ENCODE measurements at places on chromosomes 16 and 17.

- DNase-seq, result no peak
Observed at GRCh38 chr16:87213536-87213935, 103.7 kb downstream of the C16orf95 start.

DNA sequence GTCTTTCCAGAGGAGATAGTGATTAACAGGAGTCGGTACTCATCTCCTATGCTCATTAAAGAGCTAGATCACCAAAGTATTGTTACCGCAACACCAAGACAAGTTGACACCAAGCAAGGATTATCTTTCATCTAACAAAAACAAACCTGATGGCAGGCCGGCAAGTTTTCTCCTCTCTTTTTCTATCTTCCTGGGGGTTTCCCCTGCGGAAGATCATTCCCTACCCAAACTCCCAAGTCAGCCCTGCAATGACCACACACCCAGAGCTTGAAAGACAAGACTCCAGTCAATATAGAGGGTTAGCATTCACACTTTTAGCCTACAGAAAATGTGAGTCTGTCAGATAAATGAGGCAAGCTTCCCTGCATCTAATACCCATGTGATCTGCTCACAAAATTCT lies 312.1 kb downstream of the SOX9 start:
- DNase-seq, result no peak

- DNase-seq, result no peak
Observed at GRCh38 chr16:58732545-58733247, 1.4 kb downstream of the GOT2 start.

DNA sequence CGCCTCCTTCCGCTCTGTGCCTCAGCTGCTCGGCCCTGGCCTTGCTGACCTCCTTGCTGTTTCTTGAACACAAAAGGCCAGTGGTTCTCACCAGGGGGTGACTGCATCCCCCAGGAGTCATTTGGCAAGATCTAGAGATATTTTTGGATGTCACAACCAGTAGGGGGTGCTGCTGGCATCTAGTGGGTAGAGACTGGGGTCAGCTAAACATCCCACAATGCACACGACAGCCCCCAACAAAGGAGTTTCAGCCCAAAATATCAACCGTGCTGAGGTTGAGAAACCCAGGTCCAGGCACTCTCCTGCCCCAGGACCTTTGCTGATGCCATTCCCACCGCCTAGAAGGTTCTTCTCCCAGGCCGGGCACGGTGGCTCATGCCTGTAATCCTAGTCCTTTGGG lies 39.7 kb downstream of the ABCC6 start:
- DNase-seq, result no peak

DNA sequence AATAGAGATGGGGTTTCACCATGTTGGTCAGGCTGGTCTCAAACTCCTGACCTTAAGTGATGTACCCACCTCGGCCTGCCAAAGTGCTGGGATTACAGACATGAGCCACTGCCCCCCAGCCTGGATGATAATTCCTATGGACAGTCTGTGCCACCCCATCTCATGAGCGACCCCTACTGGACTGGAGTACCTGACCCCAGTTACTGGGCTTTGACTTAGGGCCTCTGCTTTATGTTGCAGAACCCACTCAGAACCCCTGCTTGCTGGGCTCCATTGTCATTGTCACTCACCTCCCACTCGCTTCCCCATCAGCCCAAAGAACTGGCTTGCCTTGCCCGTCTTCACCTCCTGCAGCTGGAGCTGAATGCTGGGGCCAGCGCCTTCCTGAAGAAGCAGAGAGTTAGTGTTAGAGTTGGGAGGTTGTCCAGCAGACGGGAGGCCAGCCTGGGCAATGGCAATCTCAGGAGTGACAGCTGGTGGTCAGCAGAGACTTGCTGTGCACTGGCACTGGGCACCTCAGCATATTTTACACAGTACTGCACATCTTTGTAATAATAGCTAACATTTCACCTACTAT lies 4.0 kb downstream of the TAC4 start:
- DNase-seq, result no peak

- no peak for DNase-seq
Observed at GRCh38 chr17:11300201-11300600, 59.2 kb downstream of the SHISA6 start.

DNA sequence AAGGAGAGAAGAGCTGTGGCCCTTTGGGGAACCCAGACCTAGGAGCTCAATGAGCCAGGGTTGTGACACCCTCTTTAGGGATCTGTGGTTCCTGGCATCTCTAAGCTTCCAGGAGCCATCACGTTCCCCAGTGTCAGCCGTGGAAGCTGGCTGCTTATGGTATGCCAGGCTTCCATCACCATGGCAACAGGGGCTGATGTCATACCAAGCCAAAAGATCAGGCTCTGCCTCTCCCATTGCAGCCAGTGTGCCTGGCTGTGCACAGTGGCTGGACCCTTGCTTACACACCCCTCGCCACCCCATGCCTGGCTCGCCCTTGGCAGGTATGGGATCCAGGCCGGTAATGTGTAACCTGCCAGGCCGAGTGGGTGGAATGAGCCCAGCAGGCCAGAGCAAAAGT lies 91.1 kb downstream of the SSH2 start:
- DNase-seq, result no peak

GRCh38 chr16:49738001-49738400 lies 117.9 kb downstream of the ZNF423 start:
- DNase-seq, result no peak

- no peak for DNase-seq
Observed at GRCh38 chr16:4890026-4890425, 42.7 kb downstream of the UBN1 start.

- peak; percentile 67 for DNase-seq
Observed at GRCh38 chr17:50626037-50626574, 8.6 kb upstream of the ABCC3 start.

- DNase-seq, result no peak
Observed at GRCh38 chr16:10314811-10315210, 71.0 kb upstream of the ATF7IP2 start.

DNA sequence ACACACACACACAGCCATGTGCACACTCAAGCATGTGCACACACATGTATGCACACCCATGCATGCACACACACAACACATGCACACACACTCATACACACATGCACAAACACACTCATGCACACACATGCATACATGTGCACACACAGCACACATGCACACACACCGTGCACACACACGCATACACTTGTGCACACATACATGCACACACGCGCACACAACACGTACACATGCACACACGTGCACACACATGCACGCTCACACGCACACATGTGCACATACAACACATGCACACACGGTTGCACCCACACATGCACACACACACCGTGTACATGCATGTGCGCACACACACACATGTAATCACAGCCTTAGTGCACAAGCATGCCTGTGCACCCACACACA lies 230.4 kb upstream of the GSE1 start:
- DNase-seq, result no peak

DNA sequence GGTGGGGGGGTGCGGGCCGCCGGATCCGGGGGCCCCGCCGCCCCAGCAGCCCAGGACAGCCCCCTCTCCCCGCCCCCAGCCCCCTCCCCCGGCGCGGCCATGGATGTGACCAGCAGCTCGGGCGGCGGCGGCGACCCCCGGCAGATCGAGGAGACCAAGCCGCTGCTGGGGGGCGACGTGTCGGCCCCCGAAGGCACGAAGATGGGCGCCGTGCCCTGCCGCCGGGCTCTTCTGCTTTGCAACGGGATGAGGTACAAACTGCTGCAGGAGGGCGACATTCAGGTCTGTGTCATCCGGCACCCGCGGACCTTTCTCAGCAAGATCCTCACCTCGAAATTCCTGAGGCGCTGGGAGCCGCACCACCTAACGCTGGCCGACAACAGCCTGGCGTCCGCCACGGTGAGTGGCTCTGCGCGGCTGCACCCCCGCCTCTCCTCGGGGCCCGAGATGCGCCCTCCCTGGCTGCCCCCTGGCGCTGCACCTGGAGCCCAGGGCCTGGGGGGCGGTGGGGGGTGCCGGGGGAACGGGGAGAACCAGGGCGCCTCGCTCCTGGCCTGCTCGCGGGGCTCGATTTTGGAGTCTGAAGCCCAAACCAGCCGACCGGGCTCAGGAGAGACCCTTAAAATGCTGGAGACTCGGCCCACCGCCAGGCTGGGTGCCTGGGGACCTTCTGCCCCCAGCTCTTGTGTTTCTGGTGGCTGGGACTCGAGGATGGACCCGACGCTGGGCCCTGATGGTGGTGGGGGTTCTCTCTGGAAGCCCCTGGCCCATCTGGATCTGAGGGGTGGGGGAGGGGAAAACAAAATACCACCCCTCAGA lies 744 bp downstream of the CMIP start:
- DNase-seq, result peak; percentile 41

- DNase-seq, result no peak
Observed at GRCh38 chr17:7348478-7349242, 3.3 kb upstream of the KCTD11 start.

DNA sequence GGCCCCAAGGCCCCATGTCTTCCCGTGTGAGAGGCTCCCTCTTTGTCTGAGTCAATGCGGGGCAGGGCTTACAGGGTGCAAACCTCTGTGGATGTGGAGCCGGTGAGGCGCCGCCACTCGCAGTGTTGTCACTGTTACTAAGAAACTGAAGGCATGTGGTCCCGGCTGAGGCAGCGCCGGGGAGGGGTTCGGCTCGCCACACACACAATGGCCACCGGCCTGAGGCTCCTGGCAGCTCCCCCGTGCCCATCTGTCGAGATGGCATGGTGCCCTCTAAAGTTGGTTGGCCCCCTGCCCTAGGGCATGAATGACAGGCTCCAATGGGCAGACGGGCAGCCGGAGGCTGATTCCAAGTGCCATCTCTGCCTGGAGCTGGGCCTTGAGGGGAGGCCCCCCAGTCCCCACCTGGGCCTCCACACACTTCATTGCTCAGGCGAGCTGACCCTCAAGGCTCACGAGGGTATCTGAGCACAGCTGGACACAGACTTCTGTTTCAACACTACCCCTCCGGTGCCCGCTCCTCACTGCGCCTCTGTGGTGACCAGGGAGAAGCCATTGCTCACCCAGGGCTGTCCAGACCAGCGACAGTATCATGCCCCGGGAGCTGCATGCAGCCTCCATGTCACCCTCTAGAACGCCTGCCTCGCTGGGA lies 137.2 kb downstream of the C16orf78 start:
- DNase-seq, result no peak

GRCh38 chr17:29120433-29120832 lies 59.8 kb downstream of the MYO18A start:
- DNase-seq, result no peak

DNA sequence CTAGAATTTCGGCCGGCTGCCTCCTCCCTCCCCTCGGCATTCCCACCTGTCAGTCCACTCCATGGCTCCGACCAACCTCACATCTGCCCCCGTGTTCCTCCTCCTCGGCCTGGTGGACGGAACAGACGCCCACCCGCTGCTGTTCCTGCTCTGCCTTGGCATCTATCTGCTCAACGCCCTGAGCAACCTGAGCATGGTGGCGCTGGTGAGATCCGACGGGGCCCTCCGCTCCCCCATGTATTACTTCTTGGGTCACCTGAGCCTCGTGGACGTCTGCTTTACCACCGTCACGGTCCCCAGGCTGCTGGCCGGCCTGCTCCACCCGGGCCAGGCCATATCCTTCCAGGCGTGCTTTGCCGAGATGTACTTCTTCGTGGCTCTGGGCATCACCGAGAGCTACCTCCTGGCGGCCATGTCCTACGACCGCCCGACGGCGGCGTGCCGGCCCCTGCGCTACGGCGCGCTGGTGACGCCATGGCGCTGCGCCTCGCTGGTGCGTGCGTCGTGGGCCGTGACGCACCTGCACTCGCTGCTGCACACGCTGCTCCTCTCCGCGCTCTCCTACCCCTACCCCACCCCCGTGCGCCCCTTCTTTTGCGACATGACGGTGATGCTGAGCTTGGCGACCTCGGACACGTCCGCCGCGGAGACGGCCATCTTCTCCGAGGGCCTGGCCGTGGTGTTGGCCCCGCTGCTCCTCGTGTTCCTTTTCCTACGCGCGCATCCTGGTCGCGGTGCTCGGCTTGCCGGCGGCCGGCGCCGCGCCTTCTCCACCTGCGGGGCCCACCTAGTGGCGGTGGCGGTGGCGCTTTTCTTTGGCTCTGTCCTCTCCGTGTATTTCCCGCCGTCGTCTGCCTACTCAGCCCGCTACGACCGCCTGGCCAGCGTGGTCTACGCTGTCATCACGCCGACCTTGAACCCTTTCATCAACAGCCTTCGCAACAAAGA lies at the start of gene OR3A2:
Gene OR3A2 (minus strand): TSS at position 440 of the 948 bp plus-strand sequence.
- peak; percentile 43 for DNase-seq

GRCh38 chr16:56136256-56136655 lies 55.0 kb upstream of the GNAO1 start:
- DNase-seq, result no peak

- DNase-seq, result no peak
Observed at GRCh38 chr17:64449545-64449944, 630 bp downstream of the MILR1 start.

- no peak for DNase-seq
Observed at GRCh38 chr16:49738832-49739231, 117.1 kb downstream of the ZNF423 start.

DNA sequence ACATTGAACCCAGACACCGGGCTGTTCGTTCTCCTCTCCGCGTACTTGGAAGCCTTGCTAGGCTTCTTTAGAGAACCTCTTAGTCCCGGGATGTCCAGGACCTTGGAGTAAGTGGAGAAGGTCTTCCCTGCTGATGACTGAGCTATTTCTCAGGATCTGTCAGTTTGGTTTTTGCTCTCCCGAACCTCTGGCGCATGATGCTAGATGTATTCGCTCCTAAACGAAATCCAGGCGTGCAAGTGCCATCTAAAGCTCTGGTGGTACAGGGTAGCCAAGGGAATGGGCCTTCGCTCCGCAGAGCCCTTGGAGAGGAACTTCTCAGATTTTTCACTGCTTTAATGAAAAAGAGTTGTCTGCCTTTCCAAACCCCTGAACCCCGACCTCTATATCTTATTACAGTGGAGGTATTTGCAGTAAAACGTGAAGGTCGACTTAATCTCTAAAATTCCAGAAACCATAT lies 547 bp downstream of the VMP1 start:
- DNase-seq, result no peak

GRCh38 chr17:10368561-10368960 lies 4.2 kb downstream of the MYH13 start:
- DNase-seq, result no peak

DNA sequence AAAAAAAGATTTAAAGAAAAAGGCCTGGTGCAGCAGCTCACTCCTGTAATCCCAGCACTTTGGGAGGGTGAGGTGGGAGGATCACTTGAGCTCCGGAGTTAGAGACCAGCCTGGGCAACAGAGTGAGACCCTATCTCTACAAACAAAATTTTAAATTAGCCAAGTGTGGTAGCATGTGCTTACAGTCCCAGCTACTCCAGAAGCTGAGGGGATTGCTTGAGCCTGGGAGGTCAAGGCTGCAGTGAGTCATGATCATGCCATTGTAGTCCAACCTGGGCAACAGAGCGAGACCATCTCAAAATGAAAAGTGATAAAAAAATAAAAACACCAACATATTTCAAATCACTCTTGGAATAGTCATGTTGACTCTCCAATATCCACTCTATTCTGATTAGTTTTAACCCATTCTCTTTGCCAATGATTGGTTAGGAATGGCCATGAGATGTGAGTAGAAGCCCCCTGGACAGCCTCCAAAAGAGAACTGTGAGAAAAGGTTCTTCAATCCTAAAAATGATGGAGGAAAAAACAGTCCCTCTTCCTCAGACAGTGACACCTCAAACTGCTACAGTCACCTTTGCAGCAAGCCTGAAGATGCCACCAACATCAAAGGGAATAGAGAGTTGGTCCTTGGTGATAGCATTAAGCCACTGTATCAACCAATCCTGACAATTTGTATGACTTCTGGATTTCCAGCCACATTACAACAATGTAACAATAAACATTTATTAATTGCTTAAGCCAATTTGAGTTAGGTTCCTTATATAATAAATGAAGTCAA lies 2.9 kb upstream of the KANSL1 start:
- no peak for DNase-seq

Data from activated T-cell treated with anti-CD3 and anti-CD28 coated beads for 48 hours (primary cell).